Stomach (tissue), 19 donors: ENCODE measurements at places on chromosomes 12 and 14. TPM values are rescaled to one million over a fixed set of nuclear protein-coding genes. Genes with fewer than 3 reads are reported as not detected.

Gene ACTN1
- total RNA-seq: 237 TPM

Gene TMEM253
- 8.1 TPM for total RNA-seq

Gene CLEC9A
- total RNA-seq: not detected

Gene SLC39A5
- total RNA-seq: 18.7 TPM

GRCh38 chr12:120847814-120848213 is 56.3 kb downstream of the SPPL3 start:
- H3K4me3 ChIP-seq: no peak overlapping the region
- no peaks in the 10 kb centered on the region for H3K27me3 ChIP-seq
- H3K27ac ChIP-seq: peak overlapping the region; percentile 47
